ENCODE measurements at places on chromosomes 7 and 10. TPM values are rescaled to one million over a fixed set of nuclear protein-coding genes. Genes with fewer than 3 reads are reported as not detected.

- DNase-seq = no peak
Observed at GRCh38 chr7:37532636-37533035, 84.0 kb upstream of the ELMO1 start.

DNA sequence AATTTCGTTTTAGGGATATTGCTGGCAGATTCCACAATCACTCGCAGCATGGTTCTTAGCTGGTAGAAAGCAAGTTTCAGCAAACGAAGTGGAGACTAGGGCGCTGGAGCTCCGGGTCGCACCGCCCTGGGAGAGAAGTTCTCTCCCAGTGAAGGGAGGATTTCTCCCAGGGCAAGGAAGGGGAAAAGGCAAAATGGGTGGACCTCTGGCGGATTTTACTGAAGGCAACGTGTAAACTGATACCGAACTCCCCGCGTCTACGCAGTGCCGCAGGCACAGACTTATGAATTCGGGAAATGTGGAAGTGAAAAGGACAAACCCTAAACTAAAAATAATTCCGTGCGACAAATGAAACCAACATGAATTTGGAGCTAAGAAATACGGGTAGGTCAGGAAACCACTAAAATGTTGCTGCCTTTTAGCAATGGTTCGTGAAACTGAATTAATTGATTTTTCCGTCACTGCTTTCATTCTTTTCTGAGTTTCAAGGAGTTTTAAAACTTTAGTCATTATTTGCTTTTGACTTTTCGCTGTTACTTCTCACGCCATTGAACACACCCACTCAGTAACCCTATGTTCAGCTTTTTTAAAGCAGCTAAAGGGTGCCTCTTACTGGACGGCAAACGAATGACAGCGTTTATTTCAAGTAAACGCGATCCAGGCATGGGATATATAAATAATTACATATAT lies at the start of gene MYOF:
MYOF (minus strand) TSS at position 190 of the 690 bp plus-strand sequence; CDS start at position 50, 140 bp downstream.
- DNase-seq = peak; percentile 78

Gene SLC16A9
- 0.26 TPM for total RNA-seq

Gene PNLIP
- total RNA-seq = not detected

Gene DPP6
- not detected for total RNA-seq

Gene CLDN4
- total RNA-seq = 0.25 TPM
